ENCODE measurements at places on chromosomes 5 and 9.

GRCh38 chr5:1536322-1536845 is 12.6 kb upstream of the LPCAT1 start:
- no peak for DNase-seq

GRCh38 chr5:102561894-102562760 is 63.3 kb upstream of the SLCO6A1 start:
- no peak for DNase-seq

- no peak for DNase-seq
Observed at GRCh38 chr5:34802834-34803563, 36.0 kb upstream of the TTC23L start.

GRCh38 chr9:77128125-77128789 is 49.1 kb upstream of the VPS13A start:
- no peak for DNase-seq

DNA sequence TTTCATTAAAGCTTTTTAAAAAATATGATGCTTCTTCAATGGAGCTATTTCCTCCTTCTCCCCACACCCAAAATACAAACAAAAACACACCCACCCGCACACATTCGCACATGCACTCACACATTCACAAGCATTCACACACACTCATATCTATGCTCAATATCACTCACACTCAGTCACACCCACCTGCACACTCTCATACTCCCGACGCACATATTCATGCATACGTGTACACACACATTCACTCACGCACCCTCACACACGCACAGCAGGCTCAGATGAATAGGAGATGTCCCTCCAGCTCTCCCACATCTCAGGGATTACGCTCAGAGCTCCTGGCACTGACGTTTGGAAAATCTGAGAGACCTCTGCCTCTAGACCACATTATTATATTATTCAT is 25.7 kb upstream of the TENT4A start:
- DNase-seq = no peak

GRCh38 chr5:59107692-59108091 is 524.8 kb downstream of the RAB3C start:
- DNase-seq = no peak

DNA sequence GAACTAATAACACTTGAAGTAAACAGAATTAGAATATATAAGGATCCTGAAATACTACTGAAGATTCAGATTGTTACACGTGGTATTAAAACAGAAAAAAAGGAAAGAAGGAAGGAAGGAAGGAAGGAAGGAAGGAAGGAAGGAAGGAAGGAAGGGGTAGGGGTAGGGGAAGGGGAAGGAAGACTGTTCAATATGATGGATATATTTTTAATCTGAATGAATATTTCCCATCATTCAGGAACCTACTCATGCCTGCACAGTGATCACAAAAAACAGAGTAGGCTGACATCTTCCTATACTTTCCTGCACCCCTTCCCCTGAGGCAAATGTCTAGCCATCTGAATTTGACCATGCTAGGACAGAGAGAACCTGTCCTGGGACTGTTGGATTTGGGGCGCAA is 133.9 kb downstream of the CTNND2 start:
- DNase-seq = no peak

- no peak for DNase-seq
Observed at GRCh38 chr5:134995850-134996402, 28.2 kb downstream of the CATSPER3 start.

DNA sequence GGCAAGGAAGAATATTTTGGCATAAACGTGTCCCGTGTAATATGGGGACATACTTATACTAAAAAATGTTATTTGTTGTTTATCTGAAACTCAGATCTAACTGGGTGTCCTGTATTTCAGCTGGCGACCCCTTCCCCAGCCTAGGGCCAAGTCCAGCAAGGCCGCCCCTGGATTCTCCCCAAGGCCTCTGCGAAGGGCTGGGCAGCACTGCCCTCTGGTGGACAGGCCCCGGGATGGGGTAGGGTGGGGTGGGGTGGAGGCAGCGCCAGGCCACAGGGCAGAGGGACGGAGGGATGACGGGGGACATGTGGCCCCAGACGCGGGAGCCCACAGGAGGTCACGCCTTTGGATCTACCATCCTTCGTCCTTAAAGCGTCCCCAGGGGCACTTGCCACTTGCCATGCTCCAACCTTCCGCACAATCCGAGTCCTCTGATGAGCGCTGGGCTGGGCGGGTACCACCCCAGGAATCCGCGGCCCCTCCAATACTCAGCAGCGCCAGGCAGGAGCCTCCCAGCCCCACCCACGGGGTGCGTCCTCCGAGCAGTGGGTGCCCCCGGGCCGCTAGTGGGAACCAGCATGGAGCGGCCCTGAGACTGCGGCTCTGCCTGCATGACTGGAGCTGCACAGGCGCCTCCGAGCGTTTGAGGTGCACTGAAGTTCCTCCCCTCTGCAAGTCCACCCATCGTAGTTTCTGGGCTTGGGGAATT is 7.1 kb upstream of the AGPAT2 start:
- no peak for DNase-seq

DNA sequence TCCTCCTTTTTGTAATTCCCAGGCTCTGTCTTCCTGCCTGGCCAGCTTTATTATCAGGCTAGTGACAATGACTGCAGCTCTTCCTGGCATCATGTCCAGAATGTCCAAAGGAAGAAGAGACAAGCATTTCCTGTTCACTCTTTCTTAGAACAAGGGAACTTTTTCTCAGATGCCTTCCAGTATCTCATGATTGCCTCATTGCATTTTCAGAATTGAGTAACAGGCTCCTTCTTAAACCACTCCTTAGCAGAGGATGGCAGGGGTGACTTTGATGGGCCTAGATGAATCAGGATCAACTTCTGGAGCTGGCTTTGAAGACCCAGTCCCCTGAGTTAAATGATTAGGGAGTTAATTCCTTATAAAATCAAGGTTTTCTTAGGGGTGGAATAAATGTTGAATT is 92.9 kb upstream of the RASGRF2 start:
- no peak for DNase-seq

Measured in NCI-H1105 treated with DMSO at 0.1 percent for 48 hours (cell line).